ENCODE measurements at places on chromosomes 1 and 21. TPM values are rescaled to one million over a fixed set of nuclear protein-coding genes. Genes with fewer than 3 reads are reported as not detected.

The HORMAD1 gene
- total RNA-seq, result 3.8 TPM

The HSPA6 gene
- total RNA-seq, result 13.4 TPM

- DNase-seq, result no peak
These were observed 96.8 kb upstream of the C1orf21 start for GRCh38 chr1:184289825-184290550.

GRCh38 chr1:110426854-110427253 lies 19.4 kb upstream of the LAMTOR5 start:
- DNase-seq, result no peak

GRCh38 chr1:201660931-201661822 lies 122.2 kb downstream of the NAV1 start:
- DNase-seq, result no peak
